T-helper 9 cell (primary cell): ENCODE measurements at places on chromosomes 16 and 17.

DNA sequence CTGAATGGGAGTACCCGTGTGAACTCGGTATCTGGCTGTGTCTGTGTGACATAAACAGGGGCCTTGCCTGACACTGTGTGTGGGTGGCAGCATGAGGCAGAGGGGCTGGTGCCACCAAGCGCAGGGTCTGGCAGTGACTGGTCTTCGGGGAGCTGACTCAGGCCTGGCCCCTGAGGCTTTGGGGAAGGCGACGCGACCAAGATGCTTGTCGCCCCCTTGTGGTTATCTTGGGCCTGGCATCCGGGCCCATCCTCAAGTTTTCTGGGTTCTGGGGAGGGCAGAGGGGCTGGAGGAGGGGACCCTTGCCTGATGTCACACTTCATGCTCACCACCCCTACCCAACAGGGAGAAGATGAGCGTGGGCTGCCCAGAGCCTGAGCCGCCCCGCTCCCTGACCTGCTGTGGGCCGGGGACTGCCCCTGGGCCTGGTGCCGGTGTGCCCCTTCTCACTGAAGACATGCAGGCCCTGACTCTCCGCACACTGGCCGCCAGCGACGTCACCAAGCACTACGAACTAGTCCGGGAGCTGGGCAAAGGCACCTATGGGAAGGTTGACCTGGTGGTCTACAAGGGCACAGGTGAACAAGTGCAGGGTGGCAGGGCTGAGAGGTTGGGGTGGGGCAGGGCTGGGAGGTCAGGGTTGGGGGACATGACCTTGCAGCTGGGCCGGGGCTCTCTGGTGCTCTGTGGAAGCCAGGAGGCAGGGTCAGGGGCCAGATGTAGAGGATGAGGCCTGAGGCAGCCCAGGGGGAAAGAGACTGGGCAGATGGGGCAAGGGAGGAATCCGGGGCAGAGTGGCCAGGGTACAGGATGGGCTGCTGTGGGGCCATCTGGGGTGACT, 24.9 kb downstream of the SBK1 start:
- DNase-seq: peak; percentile 72

- DNase-seq: no peak
Measured at GRCh38 chr16:54953461-54953860, 22.8 kb downstream of the IRX5 start.

DNA sequence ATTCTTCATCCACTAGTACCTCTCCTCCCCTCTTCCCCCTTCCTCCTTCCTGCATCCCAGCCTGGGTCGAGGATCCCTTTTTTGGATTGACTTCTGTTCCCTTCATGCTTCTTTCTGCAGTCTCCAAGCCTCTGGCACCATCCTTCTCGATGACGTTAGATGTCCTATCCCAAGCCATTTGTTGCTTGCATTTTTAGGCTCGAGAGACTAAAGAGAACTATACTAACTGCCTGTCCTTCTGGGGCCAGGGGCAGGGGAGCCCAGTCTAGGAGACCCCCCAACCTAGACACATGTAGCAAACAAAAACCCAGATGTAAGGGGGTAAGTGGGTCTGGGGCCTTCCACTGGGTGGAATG, 23.9 kb downstream of the UNK start:
- DNase-seq: no peak

DNA sequence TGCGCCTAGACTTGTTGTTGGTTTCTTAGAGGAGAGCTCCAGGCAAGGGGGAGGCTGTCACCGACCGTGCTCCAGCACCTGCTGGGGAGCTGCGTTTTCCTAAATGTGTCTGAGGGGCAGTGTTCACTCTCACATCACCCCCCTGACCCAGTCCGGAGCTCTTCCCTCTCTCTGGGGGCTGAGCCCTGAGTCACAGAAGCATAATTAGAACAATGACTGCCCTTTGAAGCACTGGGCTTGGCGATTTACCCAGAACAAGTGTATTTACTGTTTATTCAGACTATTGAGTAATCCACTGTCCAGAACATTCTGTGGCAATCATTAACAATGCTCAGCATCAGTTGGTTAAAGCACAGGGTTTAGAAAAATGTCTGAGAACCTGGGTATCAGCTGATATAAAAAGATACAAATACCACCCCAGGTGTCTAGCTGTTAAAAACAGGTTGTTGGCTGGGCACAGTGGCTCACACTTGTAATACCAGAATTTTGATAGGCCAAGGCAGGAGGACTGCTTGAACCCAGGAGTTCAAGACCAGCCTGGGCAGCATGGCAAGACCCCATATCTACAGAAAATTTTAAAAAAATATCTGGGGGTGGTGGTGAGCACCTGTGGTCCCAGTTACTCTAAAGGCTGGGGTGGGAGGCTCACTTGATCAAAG, 8.1 kb downstream of the CES4A start:
- DNase-seq: no peak

- peak; percentile 74 for DNase-seq
Measured at GRCh38 chr16:81444448-81445121, at the start of gene CMIP. CMIP (plus strand) TSS chr16:81444808.

- DNase-seq: no peak
Measured at GRCh38 chr16:62642677-62643076, 606.4 kb upstream of the CDH8 start.

- DNase-seq: no peak
Measured at GRCh38 chr16:66231452-66232160, 134.9 kb upstream of the CDH5 start.

- no peak for DNase-seq
Measured at GRCh38 chr16:262121-262745, 13.5 kb downstream of the RGS11 start.

GRCh38 chr17:63592797-63593196, 7.9 kb upstream of the TACO1 start:
- no peak for DNase-seq

- no peak for DNase-seq
Measured at GRCh38 chr16:8720080-8720966, 45.9 kb downstream of the ABAT start.

DNA sequence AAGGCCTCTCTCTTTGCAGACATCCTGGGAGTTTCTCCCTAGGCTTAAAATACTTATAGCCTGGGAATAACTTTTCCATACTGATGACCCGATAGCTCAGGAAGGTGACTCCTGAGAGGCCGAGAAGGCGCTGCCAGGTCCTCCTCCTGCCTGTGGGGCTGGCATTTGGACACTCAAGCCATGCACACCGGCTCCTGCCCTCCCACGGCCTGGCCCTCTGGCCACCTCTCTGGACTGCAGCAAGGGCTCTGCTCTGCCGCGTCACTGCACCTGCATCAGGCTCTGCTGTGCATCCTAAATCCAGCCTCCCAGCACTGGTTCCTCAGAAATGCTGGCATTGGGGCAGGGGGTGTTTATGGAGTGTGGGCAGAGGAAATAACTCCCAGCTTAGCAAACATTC, 14.2 kb downstream of the KCNG4 start:
- no peak for DNase-seq

DNA sequence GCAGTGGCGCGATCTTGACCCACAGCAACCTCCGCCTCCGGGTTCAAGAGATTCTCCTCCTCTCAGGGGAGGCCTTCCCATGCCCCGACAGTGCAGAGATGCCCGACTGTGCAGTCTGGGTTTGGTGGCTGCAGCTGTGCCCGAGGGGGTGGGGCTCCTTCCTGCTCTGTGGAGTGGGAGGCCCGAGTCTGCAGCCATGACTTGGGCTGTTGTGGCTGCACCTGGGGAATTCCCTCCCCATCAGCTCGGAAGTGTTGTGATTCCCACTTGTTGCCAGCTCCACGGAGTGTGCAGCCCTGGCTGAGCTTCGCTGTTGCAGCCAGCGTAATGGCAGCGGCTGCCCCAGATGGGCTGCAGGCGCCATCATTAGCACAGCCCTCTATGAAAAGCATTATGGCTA, 66.4 kb upstream of the SMIM36 start:
- DNase-seq: no peak

DNA sequence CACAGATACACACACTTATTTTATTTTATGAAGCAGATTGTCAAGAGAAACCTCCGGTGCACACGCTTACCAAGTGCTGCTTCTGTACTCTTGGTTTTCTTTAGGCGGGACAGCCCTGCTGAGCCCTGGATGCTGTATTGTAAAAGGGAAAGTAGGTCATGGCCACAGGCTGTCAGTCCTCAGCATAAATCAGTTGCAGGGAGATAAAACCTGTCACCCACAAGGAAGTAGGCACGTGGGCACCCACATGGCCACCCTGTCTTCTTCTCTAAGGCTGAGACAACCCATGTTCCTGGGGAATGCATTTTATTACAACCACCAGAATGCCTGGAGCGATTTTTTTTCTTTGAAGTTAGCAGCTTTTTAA, 59.3 kb downstream of the ASIC2 start:
- DNase-seq: peak; percentile 8

GRCh38 chr16:50238868-50239301, 27.5 kb upstream of the ADCY7 start:
- DNase-seq: no peak
